ENCODE measurements at places on chromosomes 2 and 18.

- no peak for DNase-seq
These were observed 2.2 kb downstream of the EPHA4 start for GRCh38 chr2:221569871-221570270.

GRCh38 chr2:128799730-128800129 lies 481.1 kb upstream of the HS6ST1 start:
- no peak for DNase-seq

DNA sequence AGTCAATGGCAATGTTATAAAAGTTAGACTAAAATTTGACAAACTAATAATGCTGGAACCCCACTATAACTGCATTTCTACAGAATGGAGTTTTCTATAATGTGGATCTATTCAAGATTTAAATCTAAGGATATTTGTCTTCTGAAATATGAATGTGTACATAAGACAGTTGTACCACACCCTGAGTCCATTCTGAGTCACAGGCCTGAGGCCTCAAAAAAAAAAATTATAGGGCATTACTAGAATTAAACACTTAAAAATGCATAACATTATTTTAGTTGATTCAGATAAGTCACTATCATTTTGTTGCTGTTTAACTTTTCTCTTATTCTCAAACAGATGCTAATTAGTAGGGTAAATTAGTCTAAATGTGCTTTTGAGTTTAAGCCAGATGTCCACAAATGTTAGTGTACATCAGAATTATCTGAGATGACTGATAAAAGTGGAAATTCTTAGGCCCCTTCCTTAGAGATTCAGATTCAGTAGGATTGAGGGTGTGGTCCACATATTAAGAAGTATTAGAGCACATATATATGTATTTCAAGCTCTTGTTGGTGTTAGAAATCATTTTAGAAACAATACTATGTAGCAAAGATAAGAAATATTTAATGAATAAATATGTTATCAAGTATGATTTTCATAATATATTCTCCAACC lies 42.4 kb upstream of the COL5A2 start:
- no peak for DNase-seq

- DNase-seq = no peak
These were observed 17.3 kb upstream of the PSD4 start for GRCh38 chr2:113156278-113157117.

DNA sequence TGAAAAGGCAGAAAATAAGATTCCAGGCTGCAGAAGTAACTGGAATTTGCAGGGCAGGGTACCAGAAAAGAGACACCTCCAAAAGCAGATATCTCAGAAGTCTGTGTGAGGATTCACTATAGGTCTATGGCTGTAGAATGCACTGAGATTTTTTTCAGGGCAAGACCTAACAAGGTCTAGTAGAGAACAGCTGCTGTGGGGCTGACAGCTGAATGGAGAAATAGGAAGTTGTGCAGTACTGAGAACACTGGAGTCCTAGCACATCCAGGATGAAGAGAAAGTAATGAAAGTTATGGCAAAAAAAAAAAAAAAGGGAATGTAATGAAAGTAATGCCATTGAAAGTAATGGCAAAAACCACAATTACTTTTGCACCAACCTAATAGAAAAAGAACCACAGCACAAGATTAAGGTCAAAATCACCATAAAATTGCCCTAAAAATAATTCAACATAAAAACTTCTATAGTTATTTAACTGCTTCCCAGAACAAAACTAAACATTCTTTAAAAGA lies 57.3 kb downstream of the CPO start:
- DNase-seq = no peak

DNA sequence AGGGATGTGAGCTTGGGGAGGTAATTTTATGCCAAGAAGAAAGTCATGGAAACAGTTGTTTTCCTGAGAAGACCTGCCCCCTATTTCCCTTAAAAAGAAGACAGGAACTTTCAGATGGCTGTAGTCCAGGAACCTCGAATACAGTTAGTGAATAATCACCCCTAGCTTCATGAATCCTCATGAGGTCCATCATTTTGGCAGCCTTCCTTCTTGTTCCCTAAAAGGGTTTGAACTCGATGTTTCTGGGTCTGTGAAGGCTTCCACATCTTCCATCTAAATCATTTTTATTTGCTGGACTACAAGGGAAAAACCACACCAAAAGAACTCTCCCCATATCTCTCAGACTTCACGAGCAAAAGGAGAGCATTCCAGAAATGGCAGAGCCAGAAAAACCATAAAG lies 290.8 kb downstream of the SLC4A3 start:
- no peak for DNase-seq

DNA sequence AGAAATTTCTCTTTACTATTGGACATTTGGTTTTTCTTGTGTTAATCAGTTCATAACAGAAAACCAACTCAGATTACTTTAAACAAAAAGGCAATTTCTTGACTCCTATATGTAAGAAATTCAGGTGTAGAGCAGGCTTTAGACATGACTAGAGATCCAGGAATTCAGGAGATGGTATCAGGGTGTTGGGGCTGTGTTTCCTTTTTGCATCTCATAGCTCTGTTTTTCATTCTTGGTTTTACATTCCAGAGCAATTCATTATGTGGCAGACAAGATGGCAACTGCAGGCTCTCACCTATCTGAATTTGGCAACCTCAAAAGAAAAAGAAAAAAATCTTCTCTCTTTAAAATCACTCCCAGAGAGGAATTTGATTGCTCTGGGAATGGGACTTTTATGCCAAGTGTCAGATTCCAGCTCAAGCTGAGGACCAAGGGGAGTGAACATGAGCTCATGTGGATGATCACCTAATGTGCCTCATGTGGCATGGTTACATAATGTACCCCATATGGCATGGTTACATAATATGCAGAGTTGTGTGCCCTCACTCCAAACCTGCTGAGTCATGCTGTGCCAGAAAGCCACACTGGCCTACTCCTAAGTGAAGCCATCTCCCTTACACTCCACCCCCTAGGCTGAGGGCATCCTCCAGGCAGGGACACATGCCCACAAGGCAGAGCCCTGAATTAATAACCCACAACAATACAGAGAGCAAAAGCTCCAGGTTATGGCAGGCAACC lies 282.7 kb downstream of the MBD2 start:
- no peak for DNase-seq

DNA sequence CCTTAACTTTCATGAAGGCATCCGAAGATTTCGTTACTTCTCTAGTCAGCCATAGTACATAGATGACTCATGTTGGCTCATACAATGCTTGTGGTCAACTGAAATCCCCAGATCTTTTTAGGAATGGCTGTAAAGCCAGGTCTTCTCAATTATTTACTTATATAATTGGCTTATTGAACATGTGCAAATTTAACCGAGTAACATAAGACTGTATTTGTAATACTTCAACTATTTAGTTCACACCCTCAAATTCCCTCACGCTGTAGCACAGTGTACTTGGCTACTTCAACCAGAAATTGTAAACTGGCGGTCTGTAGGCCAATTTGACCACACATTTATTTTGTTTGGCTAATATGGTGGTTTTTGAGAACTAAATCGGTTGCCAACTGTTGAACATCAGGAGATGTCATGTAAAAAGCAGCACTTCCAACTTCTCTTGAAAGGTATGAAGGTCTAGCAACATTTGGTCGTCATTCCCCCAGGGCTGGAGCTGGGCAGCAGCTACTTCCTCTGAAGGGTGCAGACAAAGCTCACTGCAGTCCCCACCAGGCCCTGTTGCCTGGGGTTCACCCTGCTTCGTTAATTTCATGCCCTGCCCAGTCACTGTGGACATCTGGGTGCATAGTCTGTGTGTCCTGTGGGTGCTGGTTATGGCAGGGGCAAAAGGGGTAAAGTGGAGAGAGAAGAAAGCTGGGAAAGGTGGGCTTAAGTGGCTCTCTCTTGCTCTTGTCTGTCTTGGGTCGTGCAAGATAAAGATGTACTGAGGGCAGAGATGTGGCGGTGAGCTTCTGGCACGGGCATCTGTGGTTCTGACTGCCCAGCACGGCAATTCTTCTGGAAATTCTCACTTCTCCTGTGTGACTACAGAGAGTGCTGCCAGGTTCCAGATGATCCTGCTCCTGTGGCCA lies 3.2 kb upstream of the SH3RF3 start:
- DNase-seq = no peak

DNA sequence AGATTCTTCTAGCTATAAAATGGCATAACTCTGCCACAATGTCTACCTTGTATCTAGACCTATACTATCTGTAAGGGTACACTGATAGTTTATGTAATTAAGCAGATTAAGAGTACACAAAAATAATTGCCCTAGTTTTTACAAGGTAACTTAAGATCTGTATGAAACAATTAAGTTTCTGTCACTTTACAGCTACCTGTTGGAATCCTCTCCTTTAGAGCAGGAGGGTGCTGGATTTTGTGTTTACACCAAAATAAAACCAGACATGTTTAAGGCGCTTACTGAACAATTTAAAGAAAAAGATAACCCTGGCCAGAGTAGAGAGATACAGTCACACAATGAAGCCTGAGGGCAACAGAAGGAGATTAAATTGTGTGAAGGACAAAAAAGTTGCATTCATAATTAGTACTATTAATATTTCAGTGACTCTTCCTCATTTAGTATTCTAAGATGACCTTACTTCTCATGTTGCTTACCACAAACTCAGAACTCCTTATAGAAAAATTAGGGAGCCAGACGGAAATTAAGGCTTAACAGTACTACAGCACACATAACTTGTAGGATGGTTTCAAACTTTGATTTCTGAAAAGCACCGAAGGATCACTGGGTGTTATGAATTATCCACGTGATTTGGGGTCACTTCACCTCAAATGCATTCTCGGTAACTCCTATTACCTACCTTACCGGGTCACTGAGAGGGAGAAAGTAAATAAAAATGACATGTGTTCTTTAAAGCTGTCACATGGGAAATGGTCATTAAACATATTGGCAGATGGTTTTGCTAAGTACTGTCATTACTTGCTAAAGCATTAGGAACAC lies 1.0 kb downstream of the DARS1 start:
- no peak for DNase-seq

DNA sequence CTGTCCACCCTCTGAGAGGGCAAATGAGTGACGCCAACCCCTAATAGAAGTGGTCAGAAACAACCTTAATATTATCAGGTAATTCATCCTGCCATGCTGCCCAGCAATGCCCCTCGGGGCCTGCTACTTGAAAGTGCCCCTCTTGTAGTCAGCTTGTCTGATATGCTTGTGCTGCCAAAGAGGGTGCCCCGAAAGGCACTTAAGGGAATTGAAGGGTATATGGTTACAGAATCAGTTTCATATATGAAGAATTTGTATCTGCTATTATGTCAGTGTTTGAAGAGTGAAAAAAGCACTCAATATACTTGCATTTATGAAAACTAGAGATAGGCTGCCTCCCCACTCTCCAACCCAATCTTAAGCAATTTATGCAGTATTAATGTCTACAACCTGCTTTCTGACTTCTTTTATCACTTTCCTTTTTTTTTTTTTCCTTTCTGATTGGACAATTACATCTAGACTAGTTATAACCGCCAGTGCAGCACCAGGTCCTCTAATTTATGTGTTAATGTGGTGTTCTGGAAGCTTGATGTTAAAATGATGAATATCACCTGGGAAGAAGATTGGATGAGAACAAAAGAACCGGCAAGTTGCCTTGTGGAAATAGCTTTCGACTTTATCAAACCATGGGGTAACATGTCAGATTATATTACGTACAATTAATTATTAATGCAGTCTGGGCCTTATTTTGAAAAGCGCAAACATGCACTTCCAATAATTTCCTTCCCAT lies 646.9 kb upstream of the ACVR2A start:
- no peak for DNase-seq

- no peak for DNase-seq
These were observed 3.1 kb downstream of the MLPH start for GRCh38 chr2:237490009-237490711.

DNA sequence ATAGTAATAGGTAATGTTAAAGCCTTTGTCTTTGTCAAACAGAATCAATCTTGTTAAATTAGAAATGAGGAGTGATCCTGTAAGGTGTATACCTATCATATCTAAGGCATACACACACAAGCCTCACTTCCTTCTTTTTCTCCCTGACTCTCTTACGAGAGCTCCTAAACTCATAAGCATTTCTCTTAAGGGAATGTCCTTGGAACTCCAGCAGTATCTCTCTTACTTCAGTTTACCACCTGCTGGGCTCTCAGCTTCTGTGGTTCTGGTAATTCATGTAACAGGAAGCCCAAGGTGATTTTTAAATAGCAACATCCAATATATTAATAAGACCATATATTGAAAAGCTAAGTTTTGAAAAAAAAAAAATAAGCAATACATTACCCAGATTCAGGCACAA lies 85.9 kb downstream of the UBE2E3 start:
- no peak for DNase-seq

GRCh38 chr2:108139521-108139920 lies 100.2 kb upstream of the SULT1C3 start:
- DNase-seq = no peak

GRCh38 chr2:24907116-24907515 lies 12.9 kb downstream of the ADCY3 start:
- no peak for DNase-seq

DNA sequence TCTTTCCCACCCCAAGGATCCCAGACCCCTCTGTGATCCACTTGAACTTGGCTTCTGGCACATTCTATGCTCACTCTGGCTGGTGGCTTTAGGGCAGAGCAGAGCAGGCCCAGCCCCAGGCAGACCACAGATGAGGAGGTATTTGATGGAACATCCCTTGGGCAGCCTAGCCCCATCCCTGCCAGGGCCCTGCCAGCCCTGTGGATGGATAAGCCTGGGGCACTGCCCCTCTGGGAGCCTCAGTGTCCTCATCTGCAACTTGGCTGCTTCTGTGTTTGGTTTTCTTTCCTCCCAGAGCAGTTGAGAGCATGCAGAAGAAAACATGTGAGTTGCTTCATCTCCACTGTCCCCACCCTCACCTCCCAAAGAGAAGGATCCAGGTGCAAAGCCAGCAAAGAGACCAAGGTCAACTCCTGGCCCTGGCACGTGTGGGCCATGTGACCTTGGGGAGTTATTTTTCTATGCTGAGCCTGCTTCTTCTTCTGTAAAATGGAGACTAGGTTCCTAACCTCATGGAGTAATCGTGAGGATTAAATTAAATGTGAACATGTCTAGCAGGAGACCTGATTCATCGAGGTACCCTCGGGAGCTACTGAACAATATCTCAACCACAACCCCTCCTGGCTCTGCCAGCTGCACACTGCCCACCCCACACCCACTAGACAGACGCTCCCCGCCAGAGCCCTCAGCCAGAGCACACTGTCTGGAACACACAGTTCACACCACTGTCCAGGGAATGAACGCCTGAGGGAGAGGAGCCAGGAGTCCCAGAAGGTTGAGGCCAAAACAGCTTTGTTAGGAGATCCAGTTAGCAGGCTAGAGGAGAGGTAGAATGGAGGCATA lies 14.6 kb upstream of the TNS1 start:
- DNase-seq = no peak

DNA sequence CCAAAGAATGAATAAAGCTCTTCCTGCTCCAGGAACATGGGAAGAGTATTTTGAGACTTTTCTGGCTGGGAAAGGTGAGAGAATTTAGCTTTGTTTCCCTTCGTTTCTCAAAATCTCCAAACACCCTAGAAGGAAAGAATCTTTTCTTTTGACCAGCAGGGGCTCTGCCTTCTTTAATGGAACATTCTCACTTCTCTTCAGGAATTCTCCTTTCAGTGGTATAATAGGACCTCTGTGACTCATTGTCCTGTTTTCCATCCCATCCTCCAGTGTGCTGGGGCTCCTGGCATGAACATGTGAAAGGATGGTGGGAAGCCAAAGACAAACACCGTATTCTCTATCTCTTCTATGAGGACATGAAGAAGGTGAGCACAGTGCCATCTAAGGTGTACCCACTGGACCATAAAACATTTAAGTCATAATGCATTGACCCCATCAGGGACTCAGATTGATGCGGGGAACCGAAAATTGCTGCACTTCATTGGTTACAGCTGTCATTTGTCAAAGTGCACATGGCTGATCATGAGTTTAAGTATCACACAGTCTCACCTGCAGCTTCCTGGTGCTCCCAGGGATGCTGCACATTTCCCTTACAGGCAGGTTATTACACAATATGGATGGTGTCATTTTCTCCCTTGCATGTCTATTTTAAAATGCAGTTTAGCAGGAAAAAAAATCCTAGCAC lies 5.5 kb downstream of the SULT1C4 start:
- DNase-seq = no peak
